ENCODE measurements at places on chromosomes 1 and 21.

- DNase-seq: no peak
These were observed 13.1 kb upstream of the PLA2G2C start for GRCh38 chr1:20199403-20199802.

DNA sequence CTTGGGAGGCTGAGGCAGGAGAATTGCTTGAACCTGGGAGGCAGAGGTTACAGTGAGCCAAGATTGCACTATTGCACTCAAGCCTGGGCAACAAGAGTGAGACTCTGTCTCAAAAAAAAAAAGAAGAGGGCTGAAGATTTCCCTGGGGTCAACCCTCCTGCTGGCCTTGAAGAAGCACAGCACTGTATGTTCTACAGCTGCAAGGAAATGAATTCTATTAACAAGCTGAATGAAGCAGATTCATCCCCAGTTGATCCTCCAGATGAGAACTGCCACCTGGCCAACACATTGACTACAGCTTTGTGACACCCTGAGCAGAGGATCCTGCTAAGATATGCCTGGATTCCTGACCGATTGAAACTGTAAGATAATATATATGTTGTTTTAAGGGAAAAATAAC lies 129.5 kb downstream of the ADSS2 start:
- no peak for DNase-seq

GRCh38 chr21:33391656-33392055 lies 11.6 kb upstream of the IFNGR2 start:
- no peak for DNase-seq

DNA sequence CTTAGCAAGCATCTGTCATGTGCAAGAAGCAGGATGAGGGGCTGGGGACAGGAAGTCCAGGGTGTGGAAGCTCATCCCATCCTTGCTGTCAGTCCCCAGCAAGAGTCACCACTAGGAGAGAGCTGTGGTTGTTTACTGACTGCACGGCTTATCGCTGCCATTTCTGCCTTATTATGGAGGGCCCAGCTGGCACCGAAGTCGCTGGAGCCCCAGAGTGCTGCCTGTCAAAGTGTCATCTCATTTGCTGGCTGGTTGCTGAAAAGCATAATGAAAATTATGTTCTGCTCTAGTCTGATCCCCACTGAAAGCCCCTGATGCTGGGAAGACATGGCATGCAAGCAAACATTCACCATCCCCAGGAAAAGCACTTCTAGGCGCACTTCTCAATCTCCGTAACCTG lies 642.7 kb downstream of the NPHP4 start:
- no peak for DNase-seq

DNA sequence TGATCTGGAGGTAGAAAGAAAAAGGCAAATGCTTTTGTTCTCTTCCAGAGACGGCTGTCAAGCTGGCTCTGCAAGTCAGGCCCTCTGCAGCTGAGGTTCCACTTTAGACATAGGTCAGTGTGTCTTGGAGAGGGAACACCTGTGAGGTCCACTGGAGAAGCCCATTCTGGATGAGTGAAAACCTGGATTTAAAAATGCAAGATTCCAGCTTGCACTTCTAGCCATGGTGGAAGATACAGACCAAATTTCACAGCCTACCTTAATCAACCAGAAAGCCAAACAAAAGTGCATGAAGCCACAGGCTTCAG lies 35.0 kb downstream of the AGPAT3 start:
- DNase-seq: no peak

- no peak for DNase-seq
These were observed 46.2 kb upstream of the PRRX1 start for GRCh38 chr1:170617591-170618330.

DNA sequence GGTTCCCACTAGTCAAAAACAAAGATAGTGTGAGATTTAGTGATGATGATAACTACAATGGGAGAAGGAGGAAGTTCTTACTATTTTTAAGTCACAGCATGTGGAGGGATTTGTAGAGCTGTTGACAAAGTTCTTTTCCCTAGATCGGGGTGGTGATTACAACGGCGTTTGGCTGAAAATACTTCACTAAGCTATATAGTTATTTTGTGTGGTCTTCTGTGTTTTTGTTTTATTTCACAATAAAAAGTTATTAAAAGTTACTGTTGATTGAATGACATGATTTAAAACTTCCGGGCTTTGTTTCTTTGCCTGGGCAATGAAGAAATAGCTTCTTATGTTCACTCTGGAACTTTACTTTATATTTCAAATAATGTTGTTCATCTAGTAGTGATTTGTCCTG lies 47.3 kb upstream of the SSX2IP start:
- no peak for DNase-seq

- peak; percentile 66 for DNase-seq
These were observed 12.0 kb downstream of the SYT11 start for GRCh38 chr1:155871390-155871789.

DNA sequence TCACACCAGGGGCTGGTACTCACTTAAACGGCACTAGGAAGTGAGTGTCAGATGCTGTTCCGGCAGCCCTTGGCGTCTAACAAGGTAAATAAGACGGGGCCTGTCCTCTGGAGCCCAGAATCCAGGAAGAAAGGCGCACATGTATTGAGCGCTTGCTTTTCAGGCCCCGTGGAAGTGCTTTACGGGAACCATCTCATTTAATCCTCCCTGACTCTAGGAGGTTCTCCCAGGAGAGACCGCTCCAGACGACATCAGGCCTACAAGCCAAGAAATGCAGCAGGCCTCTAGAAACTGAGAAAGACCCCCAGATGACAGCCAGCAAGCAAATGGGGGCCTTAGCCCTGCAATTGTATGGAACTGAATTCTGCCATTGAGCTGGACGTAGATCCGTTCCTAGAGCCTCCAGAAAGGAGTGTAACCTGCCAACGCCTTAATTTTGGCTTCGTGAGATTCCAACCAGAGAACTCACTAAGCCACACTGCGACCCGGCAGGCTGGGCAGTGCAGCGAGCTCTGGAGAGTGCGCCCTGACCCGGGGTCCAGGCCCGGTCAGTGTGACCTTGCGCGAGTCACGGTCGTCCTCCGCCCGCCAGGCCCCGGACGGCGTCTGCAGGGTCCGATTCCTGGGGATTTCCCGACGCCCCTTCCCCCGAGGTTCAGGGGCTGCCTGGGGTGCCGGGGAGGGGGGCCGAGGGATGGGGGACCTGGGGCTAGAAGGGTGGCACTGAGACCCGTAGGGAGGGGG lies 532 bp upstream of the MANEAL start:
- no peak for DNase-seq

- no peak for DNase-seq
These were observed 37.5 kb upstream of the FMN2 start for GRCh38 chr1:240054109-240054701.

DNA sequence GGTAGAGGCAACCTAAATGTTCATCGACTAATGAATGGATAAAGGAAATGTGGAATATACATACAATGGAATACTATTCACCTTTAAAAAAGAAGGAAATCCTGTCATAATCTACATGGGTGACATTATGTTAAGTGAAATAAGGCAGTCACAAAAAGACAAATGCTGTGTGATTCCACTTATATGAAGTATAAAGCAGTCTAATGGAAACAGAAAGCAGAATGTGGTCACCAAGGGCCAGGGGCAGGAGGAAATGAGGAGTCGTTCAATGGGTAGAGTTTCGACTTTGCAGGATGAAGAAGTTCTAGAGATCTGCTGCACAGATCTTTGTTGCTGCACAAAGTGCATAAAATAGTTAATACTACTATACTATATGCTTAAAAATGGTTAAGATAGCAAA lies 7.8 kb downstream of the DIPK1A start:
- DNase-seq: no peak

DNA sequence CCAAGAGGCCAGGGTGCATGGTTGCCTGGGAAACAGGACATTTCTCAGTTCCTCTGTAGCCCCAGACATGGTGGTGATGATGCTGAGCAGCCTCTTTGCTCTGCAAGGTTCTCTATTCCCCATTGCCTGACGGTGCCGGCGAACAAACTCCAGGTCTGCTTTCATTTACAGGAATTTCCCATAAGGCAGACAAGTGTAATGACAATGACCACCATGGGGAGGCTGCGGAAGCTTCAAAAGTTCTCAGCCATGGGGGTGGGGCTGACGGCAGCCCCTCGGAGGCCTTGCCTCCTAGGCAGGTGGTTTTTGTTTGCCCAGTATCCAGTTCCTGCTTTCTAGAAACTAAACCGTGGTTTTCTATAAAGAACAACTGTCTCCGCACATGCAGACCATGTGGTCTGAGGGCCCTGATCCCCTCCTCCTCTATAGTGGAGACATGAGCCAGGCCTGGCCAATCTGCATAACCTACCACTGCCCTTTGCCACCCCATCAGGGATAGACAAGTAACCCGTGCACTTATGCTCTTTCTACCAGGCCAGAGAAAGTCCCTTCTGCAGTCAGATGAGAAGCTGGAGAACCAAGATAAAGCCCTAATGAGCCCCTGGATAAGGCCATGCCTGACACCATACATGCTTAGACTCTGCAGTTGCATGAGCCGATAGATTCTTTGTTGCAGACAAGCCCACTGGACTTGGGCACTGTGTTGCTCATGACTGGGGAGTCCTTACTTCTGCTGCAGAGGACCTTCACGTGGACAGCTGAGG lies 54.1 kb downstream of the LDLRAD2 start:
- peak; percentile 56 for DNase-seq

- no peak for DNase-seq
These were observed 9.9 kb upstream of the SLAMF1 start for GRCh38 chr1:160656737-160657136.

DNA sequence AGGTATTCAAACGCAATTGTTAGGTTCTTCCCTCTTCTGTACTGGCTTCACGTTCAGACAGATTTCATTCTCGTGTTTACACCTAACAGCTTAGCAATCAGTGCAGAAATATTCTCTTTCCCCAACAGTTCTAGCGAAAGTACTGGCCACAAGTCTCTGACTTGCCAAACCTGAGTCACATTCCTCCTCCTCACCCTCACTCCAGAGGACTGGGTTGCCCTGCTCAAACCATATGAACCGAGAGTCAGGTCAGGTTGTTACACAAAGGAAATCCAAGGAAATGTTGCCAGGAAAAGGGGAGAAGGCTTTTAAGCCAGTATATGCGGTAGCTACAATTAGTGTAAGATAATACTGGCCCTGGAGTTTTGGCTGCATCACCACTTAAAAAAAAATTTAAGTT lies 282.5 kb downstream of the RGS7 start:
- no peak for DNase-seq

DNA sequence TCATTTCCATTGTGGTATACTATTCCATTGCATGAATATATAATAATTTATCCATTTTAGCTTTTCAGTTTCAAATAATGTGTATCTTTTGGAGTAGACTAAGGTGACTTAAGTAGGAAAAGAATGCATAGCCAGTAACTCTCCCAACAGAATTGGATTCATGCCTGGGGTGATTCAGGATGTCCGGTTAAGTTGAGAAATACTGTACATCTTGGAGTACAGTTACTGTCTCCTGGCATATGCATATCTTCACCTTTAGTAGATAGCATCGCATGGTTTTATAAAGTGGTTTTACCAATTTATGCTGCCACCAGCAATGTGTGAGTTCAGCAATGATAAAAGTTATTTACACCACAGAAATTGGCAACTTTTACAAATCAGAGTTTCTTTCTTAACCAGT lies 18.6 kb upstream of the SLC6A9 start:
- DNase-seq: no peak

DNA sequence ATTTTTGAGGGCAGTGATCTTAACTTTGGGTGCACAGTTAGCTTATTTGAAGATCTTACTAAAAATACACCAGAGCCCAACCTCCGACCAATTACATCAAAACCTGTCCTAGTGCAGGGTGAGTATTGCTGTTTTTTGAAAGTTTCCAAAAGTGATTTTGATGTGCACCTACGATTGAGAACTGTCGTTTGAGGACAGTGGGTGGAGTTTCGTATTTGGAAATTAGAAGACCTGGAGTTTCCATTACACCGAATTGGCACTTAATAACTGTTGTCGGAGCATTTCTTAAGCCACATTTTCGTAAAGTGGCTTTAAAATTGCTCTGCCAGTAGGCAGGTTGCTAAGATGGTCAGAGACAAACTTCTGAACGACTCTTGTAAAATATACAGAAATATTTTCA lies 1.1 kb downstream of the SOD1 start:
- no peak for DNase-seq

Data from NCI-H1417 (cell line).